KG1 (cell line): ENCODE measurements at places on chromosomes 6 and 20.
A peak's percentile ranks its signal among the peaks of the same experiment; 100 is the strongest.

GRCh38 chr6:168387426-168387825, 53.6 kb upstream of the SMOC2 start:
- DNase-seq = no peak

DNA sequence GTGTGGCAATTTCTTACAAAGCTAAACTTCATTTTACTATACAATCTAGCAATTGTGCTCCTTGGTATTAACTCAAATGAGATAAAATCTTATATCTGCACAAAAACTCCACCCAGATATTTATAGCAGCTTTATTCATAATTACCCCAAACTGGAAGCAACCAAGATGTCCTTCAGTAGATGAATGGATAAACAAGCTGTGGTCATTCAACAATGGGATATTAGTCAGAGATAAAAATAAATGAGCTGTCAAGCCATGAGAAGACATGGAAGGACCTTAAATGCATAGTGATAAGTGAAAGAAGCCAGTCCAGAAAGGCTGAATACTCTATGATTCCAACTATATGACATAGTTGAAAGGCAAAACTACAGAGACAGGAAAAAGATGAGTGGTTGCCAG, 98.9 kb upstream of the BMP2 start:
- DNase-seq = no peak

GRCh38 chr6:20154753-20155152, 57.5 kb downstream of the MBOAT1 start:
- no peak for DNase-seq

DNA sequence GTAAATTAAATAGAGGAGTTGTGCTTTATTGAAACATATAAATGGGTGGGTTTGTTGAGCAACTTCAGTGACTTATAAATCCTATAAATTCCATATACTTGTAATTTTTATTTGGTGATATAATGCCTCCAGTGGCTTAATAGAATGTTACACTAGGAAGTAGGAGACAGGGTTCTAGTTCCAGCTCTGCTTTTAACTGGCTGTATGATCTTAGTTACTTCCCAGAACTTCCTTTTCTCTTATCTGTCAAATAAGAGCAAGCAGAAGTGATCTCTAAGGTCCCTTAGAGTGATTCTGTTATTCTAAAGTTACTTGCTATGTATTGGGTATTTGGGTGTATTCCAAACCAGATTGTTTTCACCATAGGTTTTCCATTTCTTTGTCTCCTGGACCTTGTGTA, 10.2 kb downstream of the ZSCAN23 start:
- DNase-seq = no peak

DNA sequence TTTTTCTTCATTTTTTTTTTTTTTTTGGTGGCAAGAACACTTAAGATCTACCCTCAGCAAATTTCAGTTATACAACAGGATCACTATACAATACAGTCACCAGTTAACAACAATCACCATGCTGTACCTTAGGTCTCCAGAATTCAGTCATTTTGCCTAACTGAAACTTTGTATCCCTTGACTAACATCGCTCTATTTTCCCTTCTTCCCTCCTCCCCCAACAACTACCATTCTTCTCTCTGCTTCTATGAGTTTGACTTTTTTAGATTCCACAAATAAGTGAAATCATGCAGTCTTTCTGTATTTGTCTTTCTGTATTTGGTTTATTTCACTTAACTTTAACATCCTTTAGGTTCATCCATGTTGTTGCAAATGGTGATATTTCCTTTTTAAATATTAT, 42.4 kb upstream of the DOK5 start:
- no peak for DNase-seq

GRCh38 chr6:17470938-17471327, 77.5 kb downstream of the CAP2 start:
- DNase-seq = no peak

- DNase-seq = no peak
These were observed 70.1 kb upstream of the TAB2 start for GRCh38 chr6:149247385-149247763.

DNA sequence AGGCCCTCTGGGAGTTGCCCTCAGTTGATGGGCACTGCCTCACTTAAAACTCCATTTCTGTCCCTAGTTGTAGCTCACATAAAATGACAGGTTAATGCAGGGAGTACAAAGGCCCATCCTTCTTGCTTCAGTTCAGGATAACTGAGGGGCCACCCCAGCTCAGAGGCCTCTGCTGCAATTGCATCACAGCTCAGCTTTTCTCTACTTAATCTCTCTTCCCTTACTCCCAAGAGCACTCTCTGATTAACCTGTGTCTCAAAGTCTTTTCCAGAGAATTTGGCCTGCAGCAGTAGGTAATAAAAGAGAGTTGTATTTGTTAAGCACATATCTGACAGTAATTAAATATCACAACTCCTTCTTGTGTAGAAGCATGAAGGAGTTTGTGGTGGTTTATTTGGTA, 40.9 kb upstream of the FLRT3 start:
- DNase-seq = no peak

- peak; percentile 55 for DNase-seq
These were observed 47.2 kb downstream of the FOXF2 start for GRCh38 chr6:1436334-1437306.

DNA sequence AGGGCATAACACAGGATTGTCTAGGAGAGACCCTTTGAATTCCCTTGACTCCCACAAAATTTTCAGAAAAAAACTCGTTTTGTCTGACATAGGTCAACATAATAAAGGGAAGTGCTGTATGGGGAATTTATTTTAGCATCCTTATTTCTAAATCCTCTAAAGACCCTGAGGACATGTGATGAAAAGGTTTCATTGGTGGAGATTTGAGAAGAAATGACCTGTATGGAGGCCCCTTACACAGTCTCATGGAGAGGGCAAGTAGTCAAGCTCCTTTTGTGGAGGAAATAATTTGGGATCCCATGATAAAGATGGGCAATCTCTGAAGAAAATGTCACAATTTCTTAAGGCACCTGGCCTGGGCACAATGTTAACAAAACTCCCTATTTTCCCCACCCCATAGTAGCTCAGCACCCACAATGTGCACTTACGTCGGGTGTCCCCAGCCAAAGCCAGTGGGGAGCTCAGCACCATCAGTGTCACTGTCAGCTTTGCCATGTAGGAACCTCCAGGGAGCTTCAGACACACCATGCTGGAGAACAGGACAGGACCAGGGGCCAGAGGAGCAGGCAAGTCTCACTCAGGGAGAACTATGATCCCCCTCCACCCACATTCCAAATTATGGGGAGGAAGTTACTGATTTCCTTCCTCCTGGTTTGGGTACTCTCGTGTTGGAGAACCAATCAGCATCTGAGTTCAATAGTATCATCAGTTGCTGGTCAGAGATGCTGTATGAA, at the start of gene HLA-DRB5:
TSS of gene HLA-DRB5 (minus strand) at position 591 of the 734 bp plus-strand sequence. CDS start at position 528, 63 bp downstream.
- no peak for DNase-seq

- no peak for DNase-seq
These were observed 446.4 kb upstream of the FLRT3 start for GRCh38 chr20:14783766-14784165.

GRCh38 chr6:35931120-35931561, 10.2 kb upstream of the SRPK1 start:
- DNase-seq = no peak

GRCh38 chr6:150668900-150669302, 69.2 kb downstream of the PLEKHG1 start:
- no peak for DNase-seq

GRCh38 chr20:22619272-22619671, 34.9 kb upstream of the FOXA2 start:
- DNase-seq = no peak

DNA sequence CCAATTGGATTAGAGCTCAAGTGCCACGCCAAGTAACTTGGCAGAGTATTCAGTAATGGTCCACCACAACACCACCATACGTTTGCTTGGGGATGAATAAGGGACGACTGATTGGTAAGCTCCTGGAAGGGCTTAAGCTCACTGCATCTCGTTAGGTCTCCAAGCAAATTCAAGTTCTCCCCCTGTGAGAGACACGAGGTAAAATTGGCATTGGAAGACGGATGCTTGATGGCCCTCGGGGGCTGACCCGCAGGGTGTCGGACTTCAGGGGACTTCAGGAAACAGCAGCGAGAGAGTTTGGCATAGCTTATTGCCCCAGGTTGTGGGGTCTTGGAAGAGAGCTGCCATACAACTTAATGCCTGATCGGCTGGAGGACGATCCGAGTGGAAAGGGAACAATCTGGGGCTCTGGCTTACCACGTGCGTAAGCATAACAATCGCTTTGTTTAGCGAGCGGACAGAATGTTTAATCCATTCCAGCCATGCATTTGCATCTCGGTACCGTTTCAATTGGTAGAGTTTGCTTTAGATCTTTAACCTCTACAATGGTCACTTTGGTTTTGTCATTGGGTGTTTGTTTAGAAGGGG, 4.8 kb upstream of the ZNFX1 start:
- no peak for DNase-seq

GRCh38 chr6:16432075-16433032, 194.0 kb downstream of the GMPR start:
- no peak for DNase-seq
